ENCODE measurements at places on chromosomes 1 and 21.

GRCh38 chr1:94120570-94120901 is 412 bp downstream of the ABCA4 start:
- no peak for DNase-seq

DNA sequence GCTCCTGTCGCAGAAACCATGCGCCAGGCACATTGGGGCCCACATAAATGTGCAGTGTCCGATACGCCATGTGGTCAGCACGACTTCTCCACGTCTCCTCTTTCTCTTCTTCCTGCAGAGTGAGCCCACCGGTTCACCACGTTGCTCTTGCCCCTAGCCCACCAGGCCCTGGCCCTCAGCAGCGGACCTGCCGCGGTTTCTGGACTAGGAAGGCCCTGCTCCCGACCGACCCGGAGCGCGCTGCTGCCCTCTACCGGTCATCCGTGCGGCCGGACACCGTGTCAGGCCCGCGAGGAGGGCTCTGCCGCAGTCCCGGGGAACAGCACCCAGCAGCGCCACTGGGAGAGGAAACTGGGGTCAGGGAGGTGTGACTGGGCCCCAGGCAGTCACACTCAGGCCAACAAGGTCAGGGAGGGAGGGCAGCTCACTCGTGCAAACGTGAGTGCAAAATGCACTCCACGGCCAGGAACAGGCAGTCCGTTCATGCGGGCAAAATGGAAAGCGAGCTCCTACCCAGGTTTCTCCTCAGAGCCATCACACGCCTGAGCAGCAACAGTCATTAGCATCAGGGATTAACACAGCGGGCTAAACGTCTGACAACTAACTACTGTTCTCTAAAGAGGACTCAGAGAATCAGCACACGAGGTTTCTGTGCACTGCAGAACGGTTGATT is 13.7 kb downstream of the TLR5 start:
- no peak for DNase-seq

GRCh38 chr21:37396855-37397254 is 30.3 kb downstream of the DYRK1A start:
- no peak for DNase-seq

- no peak for DNase-seq
Measured at GRCh38 chr1:209042413-209042812, 541.1 kb upstream of the CAMK1G start.

All from NCI-H1092 (cell line).